ENCODE measurements at places on chromosomes 4 and X. TPM values are rescaled to one million over a fixed set of nuclear protein-coding genes. Genes with fewer than 3 reads are reported as not detected.

DNA sequence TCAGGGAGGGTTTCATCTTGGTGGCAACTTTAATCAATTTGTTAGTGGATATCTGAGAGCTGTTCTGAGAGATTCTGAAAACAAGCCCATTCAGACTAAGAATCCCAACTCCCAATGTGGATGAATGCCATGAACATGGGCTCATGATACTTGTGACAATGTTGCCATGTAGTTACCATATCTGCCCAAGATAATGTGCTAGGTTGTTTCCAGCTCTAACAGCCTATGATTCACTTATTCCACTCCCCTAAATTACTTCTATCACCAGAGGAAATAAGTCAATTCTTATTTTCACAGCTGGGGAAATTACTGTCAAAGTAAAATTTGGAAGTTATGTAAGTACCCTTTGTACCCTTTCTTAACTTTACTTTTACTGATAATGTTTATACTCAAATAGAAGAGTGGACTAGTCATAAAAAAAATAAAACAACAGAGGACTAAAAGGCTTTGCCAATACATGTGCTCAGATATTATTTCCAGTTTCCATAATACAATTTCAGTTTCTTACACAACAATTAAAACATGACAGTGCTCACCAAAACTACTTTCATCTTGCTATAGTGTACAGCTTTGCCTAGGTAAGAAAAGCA, 1101.7 kb upstream of the INTU start:
- no peak for ATAC-seq

DNA sequence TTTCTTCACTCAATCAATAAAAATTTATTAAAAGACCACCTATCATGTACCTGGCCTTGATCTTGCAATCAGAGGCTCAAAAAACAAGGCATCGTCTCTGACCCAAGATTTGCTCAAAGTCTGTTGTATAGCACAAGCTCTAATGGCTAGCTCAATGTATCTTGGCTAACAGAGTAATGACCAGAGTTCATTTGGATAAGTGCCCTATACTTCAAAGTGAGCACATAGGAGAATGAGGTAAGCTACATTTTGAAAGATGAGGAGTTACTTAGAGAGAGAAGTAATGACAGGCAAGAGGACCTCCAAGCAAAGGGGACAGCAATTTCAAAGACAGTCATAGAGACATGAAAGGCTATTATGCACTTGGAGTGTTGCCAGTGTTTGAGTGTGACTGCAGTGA, 22.9 kb upstream of the GABRQ start:
- ATAC-seq: no peak

DNA sequence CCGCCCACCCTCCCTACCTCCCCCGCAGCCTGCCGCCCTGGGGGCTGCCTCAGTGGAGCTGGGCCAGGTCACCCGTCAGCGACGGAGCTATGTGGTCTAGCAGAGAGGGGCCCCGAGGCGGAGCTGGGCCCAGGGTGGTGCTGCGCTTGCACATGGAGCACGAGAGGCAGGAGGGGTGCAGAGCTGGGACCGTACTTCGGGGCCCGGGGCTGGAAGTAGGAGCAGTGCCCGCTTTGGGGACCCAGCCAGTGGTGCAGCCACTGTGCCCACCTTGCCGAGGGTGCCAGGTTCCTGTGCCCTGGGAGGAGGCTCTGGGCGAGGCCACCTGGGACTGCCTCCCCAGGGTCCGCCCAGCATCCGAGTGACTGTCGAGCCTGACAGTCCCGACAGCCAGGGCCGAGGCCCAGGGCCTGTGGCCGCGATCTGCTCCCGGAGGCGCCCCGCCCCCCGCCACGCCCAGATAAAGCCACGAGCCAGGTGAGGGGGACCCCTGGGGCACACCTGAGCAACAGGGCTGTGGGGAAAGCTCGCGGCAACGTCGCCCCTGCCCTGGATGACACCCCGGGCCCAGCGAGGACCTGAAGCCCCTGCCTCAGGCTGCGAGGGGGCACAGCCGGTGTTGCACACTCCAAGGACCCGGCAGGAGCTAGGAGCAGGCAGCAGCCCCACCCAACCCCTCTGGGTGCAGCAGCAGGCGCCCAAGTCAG, 117.5 kb downstream of the DNAAF6 start:
- no peak for ATAC-seq

DNA sequence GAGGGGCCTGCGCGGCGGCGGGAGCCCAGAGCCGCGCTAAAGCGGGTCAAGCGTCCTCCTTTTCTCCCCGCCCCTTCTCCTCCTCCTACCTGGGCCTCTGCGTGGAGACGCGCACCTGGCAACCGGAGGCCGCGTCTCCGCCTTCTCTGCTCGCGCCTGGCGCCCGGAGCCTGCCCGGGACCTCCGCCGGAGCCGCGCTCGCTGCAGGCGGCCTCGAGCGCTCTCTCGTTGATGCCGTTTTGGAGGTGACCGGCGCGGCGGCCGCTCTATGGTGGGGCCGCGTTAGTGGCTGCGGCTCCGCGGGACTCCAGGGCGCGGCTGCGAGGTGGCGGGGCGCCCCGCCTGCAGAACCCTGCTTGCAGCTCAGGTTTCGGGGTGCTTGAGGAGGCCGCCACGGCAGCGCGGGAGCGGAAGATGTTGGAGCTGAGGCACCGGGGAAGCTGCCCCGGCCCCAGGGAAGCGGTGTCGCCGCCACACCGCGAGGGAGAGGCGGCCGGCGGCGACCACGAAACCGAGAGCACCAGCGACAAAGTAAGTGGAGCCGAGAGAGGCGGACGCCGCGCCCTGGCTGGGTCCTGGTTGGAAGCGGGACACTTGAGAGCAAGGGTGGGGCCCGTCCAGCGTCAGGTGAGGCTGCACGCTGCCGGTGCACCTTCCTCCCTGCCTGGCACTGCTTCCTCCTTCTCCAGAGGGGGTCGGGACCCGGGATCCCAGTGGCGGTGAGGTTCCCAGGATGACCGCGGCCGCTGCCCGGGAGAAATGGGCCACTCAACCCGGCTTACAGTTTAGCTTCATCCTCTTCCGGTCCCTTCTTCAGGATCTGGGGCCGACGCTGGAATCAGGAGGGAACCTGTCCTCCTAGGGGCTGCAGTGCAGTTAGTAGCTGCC, at the start of gene CDS1:
Gene CDS1 (plus strand): TSS at position 140 of the 888 bp plus-strand sequence. CDS start 275 bp downstream, at position 415.
- peak; percentile 55 for ATAC-seq

- ATAC-seq: no peak
Measured at GRCh38 chr4:26736621-26737020, 124.0 kb upstream of the STIM2 start.

DNA sequence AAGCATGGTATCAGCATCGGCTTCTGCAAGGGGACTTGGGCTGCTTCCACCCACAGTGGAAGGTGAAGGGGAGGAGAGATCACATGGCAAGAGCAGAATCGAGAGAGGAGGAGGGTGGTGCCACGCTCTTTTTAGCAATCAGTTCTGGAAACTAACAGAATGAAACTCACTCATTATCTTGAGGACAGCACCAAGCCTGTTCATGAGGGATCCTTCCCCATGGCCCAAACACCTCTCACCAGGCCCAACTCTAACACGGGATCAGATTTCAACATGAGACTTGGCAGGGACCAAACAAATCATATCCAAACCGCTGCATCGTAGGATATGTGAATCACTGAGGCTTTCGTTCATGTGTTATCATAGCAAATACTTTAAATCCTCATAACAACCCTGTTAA, 125.5 kb downstream of the GPC3 start:
- no peak for ATAC-seq

DNA sequence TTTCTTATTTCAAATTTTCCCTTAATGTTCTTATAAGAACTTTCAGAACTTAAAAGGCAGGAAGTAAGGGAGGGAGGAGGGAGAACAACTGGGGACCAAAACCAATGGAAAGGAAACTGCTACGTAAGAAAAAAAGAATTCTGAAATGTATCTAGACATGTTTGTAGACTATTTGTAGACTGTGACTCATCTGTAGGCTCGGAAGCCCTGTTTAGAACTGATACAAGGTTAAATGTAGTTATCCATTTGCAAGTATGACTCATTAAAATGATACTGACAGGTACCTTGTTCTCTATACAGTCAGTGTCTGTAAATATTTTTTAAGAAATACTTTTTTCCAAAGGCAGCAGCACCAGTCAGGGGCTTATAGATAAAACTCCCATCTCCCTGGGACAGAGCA, 202.0 kb downstream of the DHX15 start:
- ATAC-seq: no peak

- peak; percentile 83 for ATAC-seq
Measured at GRCh38 chr4:121072224-121073003, at the start of gene NDNF. Gene NDNF, minus strand, starts transcription at chr4:121072535. Its CDS starts 26,698 bp downstream, at chr4:121045837.

GRCh38 chr4:88697588-88698329, at the start of gene NAP1L5:
Gene NAP1L5, minus strand, starts transcription at chr4:88697829. Its CDS starts 75 bp downstream, at chr4:88697754.
- peak; percentile 94 for ATAC-seq

DNA sequence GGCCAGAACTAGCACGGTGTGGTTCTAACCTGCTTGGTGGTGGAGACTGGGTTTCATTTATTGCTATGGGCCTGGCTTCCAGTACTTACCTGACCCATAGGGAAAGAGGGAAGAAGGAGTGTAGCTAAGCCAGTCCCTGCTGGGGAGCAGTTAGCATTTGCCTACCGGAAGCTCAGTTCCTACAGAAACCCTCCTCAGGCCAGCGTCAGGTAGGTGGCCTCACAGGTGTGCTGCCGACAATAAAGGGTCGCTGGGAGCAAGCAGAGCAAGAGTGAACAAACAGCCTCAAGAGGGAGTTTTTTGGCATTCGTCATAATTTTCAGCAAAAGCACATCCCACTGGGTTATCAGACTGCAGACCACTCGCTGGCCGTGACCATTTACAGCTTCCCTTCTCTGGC, 740.6 kb upstream of the TENM3 start:
- ATAC-seq: no peak

GRCh38 chr4:66840178-66840577, 705.1 kb downstream of the CENPC start:
- ATAC-seq: peak; percentile 30

DNA sequence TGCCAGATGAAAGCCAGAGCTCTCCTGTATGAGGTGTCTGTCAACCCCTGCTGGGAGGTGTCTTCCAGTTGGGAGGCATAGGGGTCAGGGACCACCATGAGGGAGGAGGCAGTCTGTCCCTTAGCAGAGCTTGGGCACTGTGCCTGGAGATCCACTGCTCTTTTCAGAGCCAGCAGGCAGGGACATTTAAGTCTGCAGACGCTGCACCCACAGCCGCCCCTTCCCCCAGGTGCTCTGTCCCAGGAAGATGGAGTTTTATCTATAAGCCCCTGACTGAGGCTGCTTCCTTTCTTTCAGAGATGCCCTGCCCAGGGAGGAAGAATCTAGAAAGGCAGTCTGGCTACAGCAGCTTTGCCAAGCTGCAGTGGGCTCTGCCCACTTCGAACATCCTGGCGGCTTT, 893.6 kb downstream of the ADGRL3 start:
- ATAC-seq: no peak

DNA sequence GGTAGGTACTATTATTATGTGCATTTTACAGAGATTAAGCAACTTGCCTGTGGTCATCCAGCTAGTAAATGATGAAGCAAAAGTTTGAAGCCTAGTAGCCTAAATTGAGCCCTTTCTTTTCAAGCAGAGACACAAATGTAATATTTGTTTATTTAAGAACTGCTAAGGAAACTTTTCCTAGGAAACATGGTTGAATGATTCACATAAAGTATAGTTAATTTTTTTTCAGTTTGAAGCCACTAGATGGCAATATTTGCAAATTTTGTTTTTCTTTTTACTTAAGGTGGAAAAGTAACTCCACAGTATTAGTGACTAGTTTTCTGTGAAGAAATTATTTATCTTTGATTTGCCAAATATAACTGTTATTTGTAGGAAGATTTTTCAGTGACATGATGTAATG, 52.8 kb upstream of the ANKRD17 start:
- no peak for ATAC-seq

DNA sequence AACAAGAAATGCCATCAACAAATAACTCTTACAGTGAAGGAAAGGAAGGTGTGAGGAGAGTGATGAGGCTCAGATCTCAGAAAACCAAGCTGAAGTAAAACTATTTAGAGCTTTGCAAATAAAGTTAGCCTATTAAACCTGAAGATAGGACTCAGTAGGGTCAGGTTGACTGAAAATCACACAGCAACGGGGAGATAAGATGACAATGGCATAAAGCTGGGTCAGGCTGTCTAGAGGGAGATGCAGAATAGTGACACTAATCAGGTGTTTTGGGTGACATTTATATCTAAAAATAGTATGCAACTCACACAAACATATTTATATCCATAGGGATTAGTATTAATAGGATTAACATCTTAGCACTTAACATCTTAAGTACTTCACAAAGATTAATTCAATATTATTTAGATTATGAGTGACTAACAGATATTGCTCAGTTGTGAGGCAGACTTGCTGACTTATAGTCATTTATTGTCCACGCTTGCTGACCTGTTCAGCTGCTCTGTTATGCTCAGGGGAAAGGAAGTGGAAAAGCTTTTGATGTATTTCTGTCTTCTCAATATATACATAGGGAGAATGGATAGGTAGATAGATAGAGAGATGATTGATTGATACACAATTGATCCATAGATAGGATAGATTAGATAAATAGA, 130.7 kb upstream of the GUCY1A1 start:
- ATAC-seq: no peak

- ATAC-seq: peak; percentile 83
Measured at GRCh38 chr4:156255230-156256007, 301.8 kb upstream of the CTSO start.

The ARHGAP6 gene
- total RNA-seq: 1.8 TPM

The PCSK1N gene
- 17.8 TPM for total RNA-seq

The SNCA gene
- total RNA-seq: 5.0 TPM

The GPR50 gene
- total RNA-seq: 0.26 TPM

The GPR119 gene
- not detected for total RNA-seq

The TMEM35A gene
- not detected for total RNA-seq

The TSPAN7 gene
- 74.7 TPM for total RNA-seq

The TENM3 gene
- total RNA-seq: 41.2 TPM

The HSFX2 gene
- total RNA-seq: 1.0 TPM
